ENCODE measurements at places on chromosomes 1 and 21.
A peak's percentile ranks its signal among the peaks of the same experiment; 100 is the strongest.

GRCh38 chr1:113641396-113641795 lies 117.9 kb downstream of the PHTF1 start:
- DNase-seq, result no peak

- DNase-seq, result no peak
Observed at GRCh38 chr1:236165238-236165981, 23.1 kb downstream of the GPR137B start.

GRCh38 chr1:104136621-104137020 lies 386.9 kb downstream of the AMY1C start:
- no peak for DNase-seq

DNA sequence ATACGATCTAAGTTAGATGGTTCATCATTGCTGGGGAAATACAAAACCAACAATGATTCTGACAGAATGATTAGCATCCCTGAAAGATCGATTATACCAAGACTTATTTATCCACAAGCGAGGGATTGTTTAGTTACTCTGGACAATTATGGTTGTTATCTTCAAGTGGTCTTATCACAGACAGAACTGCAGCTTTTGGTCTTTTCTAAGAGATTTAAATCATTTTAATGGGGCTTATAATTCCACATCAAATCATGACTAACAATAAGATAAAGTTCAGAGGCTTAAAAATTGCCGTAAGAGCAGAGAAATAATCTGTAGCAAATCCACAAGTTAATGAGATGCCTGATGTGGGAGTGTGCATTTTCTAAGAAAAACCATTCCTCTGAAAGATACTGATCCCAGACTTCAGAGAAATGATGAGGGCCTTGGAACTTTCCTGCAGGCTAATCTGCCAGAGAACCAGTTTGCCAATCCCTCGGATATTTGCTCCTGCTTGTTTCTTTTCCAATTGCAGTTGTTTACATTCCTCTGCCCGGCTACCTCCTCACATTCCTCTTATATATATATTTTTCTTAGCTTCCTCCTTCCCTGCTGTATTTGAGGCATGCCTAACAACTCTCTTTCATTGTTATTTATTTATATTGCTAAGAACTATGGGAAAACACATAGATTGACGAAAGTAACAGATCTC lies 134.8 kb downstream of the BACH1 start:
- DNase-seq, result no peak

- no peak for DNase-seq
Observed at GRCh38 chr21:15390049-15390448, 325.2 kb upstream of the NRIP1 start.

DNA sequence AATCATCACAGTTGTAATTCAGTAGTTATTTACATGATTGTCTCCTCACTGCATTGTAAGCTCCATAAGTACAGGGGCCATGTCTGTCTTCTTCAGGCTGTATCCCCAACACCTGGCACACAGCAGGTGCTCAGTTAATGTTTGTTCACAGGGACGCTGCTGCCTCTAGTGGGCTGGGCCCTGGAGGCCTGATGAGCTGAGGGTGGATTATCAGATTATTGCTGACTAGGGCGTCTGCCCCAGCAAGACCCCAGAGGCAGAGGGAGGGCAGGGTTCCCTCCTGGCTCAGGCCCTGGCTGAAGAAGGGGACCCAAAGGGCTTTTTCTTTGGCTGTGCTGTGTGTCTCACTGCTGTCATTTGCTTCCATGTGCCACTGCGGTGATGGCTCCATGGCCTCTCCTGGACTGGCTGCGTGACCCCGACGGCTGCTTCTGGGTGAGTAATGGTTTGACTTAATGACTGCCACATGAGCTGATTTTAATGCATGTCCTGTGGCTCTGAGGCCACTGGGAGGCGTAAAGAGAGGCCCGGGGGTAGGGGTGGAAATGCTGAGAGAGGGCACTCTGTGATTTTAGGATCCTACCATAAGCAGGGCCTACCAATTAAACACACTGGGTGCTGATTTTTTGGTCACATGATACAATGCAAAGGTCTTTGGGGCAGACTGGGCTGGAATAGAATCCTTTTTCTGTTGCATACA lies 20.8 kb upstream of the EPB41 start:
- peak; percentile 56 for DNase-seq

- no peak for DNase-seq
Observed at GRCh38 chr21:34296878-34297277, 66.9 kb upstream of the KCNE2 start.

DNA sequence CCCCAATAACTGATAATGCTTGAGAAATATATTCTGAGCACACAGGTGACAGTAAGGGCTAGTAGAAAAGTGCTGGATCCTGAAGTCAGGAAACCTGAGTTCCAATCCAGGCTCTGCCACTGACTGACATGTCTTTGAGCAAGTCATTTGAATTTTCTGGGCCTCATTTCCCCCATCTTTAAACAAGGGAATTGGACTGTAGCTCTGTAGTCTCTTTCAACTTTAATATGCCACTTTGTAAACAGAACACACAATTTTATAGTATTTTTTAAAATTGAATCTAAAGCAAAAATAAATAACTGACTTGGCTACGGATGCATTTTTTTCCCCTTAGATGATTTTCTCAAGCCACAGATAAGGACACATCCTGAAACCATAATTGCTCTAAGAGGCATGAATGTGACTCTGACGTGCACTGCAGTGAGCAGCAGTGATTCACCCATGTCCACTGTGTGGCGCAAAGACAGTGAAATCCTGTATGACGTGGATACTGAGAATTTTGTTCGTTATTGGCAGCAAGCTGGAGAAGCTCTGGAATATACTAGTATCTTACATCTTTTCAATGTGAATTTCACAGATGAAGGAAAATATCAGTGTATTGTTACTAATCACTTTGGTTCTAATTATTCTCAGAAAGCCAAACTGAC lies 37.0 kb downstream of the LRIG2 start:
- DNase-seq, result peak; percentile 61

DNA sequence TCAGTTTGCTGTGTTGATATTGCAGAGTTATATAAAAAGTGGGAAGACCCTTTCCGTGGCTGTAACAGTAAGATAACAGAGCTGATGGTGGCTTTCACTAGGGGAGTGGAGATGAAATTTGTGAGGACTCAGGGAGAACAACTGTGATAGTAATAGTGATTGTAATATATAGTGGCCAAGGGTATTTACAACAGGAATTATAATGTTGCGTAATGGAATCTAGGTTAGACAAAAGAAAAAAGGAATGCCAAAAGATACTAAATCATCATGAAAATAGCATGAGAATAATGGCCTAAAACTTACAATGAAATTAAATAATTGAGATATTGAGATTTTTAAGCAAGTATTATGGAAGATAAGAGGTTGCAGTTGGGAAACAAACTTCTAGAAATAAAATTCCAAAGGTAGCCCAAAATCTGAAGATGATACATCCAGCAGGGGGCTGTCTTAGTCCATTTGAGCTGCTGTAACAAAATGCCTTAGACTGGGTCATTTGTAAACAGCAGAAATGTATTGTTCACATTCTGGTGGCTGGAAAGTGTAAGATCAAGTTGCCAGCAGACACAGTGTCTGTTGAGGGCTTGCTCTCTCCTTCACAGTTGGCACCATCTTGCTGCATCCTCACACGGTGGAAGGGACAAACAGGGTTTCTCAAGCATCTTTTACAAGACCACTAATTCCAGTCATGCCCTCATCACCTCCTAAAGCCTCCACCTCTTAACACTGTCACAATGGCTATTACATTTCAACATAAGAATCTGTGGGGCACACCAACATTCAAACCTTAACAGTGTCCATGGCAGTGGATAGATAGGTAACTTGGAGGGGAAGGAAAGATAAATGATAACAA lies 711.2 kb downstream of the MRPL39 start:
- peak; percentile 1 for DNase-seq
